ENCODE measurements at places on chromosomes 5 and 9.
A peak's percentile ranks its signal among the peaks of the same experiment; 100 is the strongest.

GRCh38 chr9:130377612-130378011 is 67.1 kb upstream of the ASS1 start:
- no peak for DNase-seq

- DNase-seq = no peak
Measured at GRCh38 chr5:28880936-28881335, 1842.5 kb upstream of the CDH9 start.

DNA sequence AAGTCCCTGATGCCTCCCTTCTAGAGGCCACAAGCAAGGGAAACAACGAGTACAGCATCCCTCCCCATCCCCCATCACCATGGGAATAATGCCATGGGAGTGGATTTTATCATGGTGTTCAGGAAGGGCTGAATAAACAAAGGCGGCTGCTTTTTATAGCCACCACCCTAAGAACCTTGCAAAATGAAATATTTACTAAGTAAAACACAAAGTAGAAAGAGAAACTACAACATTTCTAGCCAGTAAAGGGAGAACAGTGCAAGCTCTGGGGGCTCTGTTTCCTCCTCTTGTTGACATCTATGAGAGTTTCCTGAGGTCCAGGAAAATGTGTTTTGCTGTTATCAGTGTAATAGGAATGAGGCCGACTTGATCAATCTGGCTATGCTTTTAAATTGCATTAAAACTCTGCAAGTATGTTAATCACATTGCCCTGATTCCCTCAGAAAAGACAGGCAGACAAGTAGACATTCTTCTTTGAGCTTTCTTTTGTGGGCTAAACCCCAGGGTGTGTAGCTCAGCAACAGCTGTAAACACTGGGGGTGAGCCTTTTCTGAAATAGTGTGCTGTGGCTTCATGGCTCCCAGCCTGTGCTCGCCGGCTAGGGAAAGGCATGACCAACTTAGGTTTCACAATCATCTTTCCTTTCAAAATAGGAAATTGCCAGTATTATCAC is 31.1 kb downstream of the SV2C start:
- no peak for DNase-seq

DNA sequence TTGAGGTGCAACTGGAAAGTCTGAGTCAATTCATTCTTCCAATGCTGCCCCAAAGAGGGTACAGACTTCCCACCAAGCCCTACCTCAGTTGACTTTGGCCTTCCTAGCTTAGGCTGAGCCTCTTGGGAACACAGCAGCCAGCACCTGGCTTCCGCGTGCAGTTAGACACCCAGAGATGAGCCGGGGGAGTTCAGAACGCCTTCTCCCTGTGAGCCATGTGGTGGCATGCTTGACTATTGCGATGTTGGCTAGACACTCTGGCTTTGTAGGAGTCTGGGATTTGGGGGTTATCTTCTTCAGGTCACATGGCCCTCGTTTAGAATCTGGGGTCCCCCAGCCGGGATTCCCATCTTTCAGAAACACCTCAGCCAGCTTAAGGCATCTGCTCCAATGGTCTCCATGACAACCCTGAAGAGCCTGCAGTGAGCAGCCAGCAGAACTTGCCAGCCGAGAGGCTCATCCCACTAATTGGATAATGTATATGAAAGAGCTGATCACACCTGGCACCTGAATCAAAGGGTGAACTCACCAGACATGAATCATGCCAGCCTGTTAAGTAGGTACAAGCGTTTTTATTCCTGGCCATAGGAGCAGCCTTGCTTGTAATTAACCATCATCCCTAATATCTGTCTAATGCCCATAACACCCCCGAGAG is 167.5 kb downstream of the SYK start:
- no peak for DNase-seq

GRCh38 chr5:175351126-175351525 is 92.9 kb downstream of the DRD1 start:
- DNase-seq = no peak

GRCh38 chr5:53041071-53041692 is 52.0 kb downstream of the ITGA2 start:
- DNase-seq = no peak

DNA sequence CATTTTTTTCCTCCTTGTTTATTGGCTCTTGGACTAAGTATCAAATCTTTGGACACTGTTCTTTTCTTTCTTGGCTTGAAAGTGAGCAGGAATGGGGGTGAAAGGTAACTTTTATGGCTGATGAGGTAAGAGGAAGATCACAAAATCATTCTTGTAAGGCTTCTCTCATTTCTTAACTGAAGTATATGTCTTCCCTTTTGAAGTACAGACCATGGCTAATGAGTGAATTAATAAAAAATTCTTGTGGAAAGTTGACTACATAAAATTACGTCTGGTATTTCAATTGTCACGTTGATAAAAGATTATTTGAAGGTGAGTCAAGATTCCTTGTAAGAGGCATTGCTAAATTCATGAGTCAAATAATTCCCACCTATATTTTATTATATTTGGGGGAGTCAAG is 25.1 kb downstream of the VCAN start:
- DNase-seq = no peak

- DNase-seq = no peak
Measured at GRCh38 chr5:176985516-176985915, 21.1 kb downstream of the UIMC1 start.

GRCh38 chr5:5025098-5025773 is 114.9 kb upstream of the ADAMTS16 start:
- DNase-seq = no peak

GRCh38 chr9:126401107-126401506 is 74.5 kb downstream of the MVB12B start:
- no peak for DNase-seq

GRCh38 chr5:8327016-8327415 is 458.1 kb downstream of the MTRR start:
- no peak for DNase-seq

DNA sequence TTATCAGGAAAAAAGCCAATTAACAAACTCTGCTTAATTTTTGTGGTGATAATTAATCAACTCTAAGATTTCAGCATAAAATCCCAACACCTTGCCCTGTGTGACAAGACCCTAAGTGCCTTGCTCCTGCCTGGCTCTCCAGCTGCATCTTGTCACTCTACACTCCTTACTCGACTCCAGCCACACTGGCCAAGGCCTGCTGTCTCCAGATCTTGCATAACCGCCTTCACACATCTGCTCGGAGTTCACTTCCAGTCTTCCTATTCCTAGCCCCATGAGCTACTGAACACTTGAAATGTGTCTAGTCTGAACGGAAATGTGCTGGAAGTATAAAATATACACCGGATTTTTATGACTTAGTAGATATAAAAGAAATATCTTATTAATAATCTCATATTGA is 259.6 kb downstream of the EPB41L4A start:
- DNase-seq = no peak

DNA sequence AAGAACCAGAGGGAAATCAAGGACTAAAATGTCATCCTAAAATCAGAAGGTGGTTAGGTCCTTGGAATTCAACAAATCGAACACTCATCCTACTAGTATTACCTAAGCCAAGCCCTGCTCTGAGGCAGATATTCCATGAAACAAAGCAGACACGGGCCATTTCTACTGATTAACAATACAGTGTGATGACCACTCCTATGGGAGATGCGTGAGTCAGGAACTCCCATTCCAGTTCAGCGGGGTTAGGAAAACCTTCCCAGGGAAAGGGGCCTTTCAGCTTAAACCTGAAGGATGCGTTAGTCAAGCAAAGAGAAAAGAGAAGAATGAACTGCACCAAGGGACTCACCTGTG is 117.8 kb upstream of the LHFPL2 start:
- no peak for DNase-seq

GRCh38 chr5:178383919-178384815 is 151.6 kb upstream of the PHYKPL start:
- no peak for DNase-seq

DNA sequence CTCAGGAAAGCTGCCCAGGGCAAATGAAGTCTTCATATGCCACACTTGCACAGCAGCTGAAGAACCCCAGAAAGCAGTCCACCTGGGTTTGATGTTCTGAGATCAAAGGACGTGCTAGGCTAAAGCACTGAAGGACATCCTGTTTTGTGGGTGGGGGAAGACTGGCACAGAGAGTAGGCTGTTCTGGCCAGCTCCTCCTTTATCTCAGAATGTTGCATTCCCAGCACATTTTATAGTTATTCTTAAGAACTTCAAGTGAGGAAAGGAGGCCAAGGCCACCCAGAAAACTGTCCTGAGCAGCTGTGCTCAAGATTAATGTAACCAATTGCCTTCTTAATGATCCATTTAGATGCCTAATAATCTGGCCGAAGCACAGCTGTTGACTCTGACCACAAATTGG is 10.9 kb downstream of the SHOC1 start:
- no peak for DNase-seq

- no peak for DNase-seq
Measured at GRCh38 chr9:108047264-108047663, 557.7 kb upstream of the KLF4 start.

DNA sequence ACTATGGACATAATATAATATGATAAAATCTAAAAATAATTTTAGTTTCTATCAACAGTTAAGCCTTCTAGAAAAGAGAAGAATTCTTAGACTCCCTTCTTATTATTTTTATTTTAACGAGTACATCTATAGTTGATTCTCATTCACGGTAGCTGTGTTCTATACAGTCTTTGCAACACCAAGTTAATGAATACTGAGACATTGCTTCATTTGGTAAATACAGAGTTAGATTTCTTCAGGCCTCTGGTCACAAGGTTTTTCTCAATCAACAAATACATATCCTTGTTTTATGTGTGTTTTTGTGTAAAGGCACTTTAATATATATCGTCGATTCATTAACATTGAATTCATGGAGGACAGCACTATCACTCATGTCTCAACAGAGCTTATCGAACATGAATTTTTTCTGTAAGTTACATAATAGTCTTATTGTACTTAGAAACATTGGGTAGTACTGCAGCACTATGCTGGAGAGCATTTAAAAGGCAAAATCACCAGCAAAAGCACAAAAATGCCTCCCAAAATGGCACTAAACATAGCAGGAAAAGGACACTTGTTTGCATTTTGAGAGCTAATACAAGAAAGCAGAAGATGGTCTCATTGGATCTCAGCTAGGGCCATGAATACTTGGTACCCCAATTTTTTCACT is 239.0 kb downstream of the FGF10 start:
- DNase-seq = no peak

- DNase-seq = no peak
Measured at GRCh38 chr5:141359790-141360426, at the start of gene PCDHGB2. Gene PCDHGB2, plus strand, starts transcription at chr5:141359994. Its CDS starts 142 bp downstream, at chr5:141360136.

DNA sequence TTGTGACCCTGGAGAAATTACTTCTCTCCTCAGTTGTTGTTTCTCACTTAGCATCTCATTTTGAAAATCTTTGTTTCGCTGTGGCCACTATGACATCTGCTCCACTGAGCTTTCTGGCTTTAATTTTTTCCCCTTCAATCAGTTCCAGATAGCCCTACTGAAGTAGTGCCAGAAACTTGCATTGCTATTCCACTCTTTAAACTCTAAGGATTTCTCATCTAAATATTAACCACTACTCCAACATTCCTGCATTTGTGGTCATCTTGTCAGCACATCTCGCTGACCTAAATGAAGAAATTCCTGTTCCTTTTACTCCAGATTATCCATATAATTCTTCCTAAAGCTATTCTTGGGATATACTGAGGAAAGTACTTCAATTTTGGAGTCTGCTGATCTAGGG is 15.3 kb upstream of the NOL6 start:
- no peak for DNase-seq

- no peak for DNase-seq
Measured at GRCh38 chr5:170923910-170924620, 62.2 kb downstream of the RANBP17 start.

DNA sequence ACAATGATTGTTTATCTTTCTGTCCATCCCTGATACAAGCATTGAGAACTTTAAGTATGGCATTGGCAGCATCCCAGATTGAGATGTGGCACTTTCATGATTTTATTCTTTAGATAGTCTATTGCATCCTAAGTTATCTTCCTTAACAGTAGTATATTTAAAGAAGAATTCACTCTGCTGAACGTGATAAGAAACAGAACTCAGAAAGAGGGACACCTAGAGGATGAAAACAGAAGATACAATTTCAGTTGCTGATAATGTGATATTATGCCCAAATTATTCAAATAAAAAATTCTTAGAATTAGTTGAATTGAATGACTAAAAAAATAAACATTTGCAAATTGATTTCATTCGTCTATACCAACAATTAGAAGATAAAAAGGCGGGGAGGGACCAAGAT is 218.1 kb upstream of the DMRTA1 start:
- no peak for DNase-seq

DNA sequence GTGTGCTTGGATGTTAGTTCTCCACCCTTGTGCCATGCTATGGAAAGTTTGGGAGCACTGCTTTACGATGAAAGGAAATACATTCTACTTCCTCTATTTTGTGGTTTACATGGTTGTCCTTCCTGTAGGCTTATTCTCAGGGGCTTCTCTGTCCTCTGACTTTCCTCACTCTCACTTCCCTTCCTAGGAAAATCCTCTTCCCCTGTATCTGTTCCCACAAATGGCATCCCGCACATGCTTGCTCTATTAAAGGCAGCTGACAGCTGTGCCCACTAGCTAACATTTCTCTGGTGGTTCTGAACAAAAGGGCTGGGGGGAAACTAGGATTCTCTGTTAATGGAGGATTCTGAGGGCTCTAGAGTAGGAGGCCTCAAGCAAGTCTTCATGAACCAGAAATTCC is 52.4 kb downstream of the FAM170A start:
- no peak for DNase-seq

DNA sequence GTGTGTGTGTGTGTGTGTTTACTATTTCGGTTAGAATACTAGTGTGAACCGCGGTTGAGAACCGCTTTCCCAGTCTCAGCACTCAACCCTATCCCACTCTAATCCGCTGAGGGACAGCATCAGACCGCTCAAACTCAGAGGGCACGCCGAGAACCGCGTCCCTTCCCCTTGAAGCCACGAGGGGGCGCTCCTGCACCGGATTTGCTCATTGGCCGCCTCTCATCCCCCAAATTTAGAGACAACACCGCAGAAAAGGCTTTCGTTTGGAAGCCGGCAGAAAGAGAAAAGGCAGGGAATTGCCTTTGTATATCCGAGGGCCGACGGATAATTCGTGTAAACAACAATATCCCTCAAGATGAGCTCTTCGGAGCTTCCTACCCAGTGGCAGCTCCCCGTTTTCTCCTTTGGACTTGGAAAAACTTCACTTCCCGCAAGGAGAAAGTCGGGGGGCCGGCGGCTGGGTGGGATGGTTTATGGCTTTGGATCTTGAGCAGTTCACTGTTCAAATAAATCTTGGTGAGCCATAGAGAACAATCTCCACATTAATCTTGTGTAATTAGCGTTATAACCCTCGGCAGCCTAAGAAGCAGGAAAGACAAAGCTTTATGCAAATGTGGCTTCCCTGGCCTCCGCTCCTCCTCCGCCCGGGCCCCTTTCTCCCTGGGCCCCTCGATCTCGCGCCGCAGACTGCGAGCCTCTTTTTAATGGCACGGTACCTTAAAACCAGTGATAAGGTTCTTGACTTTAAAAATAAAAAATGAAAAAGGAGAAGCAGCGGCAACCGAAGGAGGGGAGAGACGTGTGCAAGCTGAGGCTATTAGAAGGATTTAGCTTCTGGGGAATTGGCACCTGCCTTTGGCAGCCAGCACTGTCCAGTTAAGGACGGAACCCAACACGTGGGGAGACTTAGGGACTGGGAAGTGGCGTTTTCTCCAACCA is 296.8 kb downstream of the PARP8 start:
- DNase-seq = peak; percentile 36
